Gastrocnemius medialis (tissue), 4 donors: ENCODE measurements at places on chromosomes 1 and 21. TPM values are rescaled to one million over a fixed set of nuclear protein-coding genes. Genes with fewer than 3 reads are reported as not detected.

BGLAP gene
- total RNA-seq, result not detected

CHODL gene
- total RNA-seq, result not detected

DYRK3 gene
- 1.1 TPM for total RNA-seq

TSPEAR gene
- not detected for total RNA-seq

CRP gene
- 11.0 TPM for total RNA-seq

LRRIQ3 gene
- total RNA-seq, result not detected

HMGCS2 gene
- not detected for total RNA-seq

AGT gene
- total RNA-seq, result 49.6 TPM

OR2L5 gene
- total RNA-seq, result not detected

SELL gene
- not detected for total RNA-seq

IFI44L gene
- 5.3 TPM for total RNA-seq

HSD11B1 gene
- total RNA-seq, result 3.0 TPM

DTL gene
- 1.8 TPM for total RNA-seq

IGSF3 gene
- total RNA-seq, result 0.75 TPM

SLC44A3 gene
- not detected for total RNA-seq

GDAP2 gene
- total RNA-seq, result 18.7 TPM

TTC22 gene
- 0.24 TPM for total RNA-seq

NBPF11 gene
- total RNA-seq, result 0.91 TPM

CFH gene
- 16.3 TPM for total RNA-seq

SAMD11 gene
- total RNA-seq, result 0.38 TPM

ROR1 gene
- total RNA-seq, result 4.2 TPM

TACSTD2 gene
- not detected for total RNA-seq

MX2 gene
- total RNA-seq, result 3.1 TPM

PTGER3 gene
- 1.5 TPM for total RNA-seq

FMO3 gene
- total RNA-seq, result 2.1 TPM

MOB3C gene
- 11.3 TPM for total RNA-seq

RAB25 gene
- 1.2 TPM for total RNA-seq

STK40 gene
- total RNA-seq, result 213 TPM

KRTAP19-3 gene
- total RNA-seq, result 1.0 TPM

OR2M3 gene
- total RNA-seq, result not detected
